A549 treated with Hydrocortisone at 1 μM for 4 hours (cell line): ENCODE measurements at places on chromosomes 2 and 18. TPM values are rescaled to one million over a fixed set of nuclear protein-coding genes. Genes with fewer than 3 reads are reported as not detected.

The SERPINB10 gene
- total RNA-seq: not detected in 5 replicates

The RBM43 gene
- total RNA-seq: 2.8 to 4.0 TPM (median 3.3 TPM) in 5 replicates

The CELF4 gene
- 0.03 TPM in 1 of 5 replicates, not detected in the others for total RNA-seq

The ALPP gene
- total RNA-seq: 9.3 to 13.2 TPM (median 12.1 TPM) in 5 replicates

The ACTG2 gene
- total RNA-seq: 0.20 to 0.39 TPM (median 0.25 TPM) in 5 replicates

The KCNG3 gene
- 0.46 to 0.73 TPM (median 0.62 TPM) in 5 replicates for total RNA-seq

The GALNT3 gene
- 0.06 TPM in 1 of 5 replicates, not detected in the others for total RNA-seq

The ANKRD30B gene
- total RNA-seq: not detected in 5 replicates

The DNAJC5G gene
- total RNA-seq: not detected in 5 replicates

The CDKL4 gene
- not detected in 5 replicates for total RNA-seq

The POMC gene
- total RNA-seq: not detected in 5 replicates

The RABL2A gene
- 7.7 to 10.2 TPM (median 8.6 TPM) in 5 replicates for total RNA-seq

The KCNS3 gene
- total RNA-seq: 1.0 to 1.7 TPM (median 1.2 TPM) in 5 replicates

The ALS2 gene
- 9.0 to 15.0 TPM (median 10.7 TPM) in 5 replicates for total RNA-seq

The SERPINB11 gene
- total RNA-seq: 0.07 TPM in 1 of 5 replicates, not detected in the others

The CYRIA gene
- total RNA-seq: 0.27 to 0.44 TPM (median 0.30 TPM) in 5 replicates

The C1QL2 gene
- 0.37 to 0.61 TPM (median 0.48 TPM) in 5 replicates for total RNA-seq

The SPRED2 gene
- 33.3 to 36.9 TPM (median 34.0 TPM) in 5 replicates for total RNA-seq

The BARD1 gene
- total RNA-seq: 3.6 to 9.8 TPM (median 5.6 TPM) in 5 replicates

The STON1 gene
- total RNA-seq: 0.32 to 0.52 TPM (median 0.40 TPM) in 5 replicates

The UGT1A3 gene
- total RNA-seq: 0.06 to 0.20 TPM (median 0.14 TPM) in 4 of 5 replicates, not detected in the other

The KCNK3 gene
- 0.37 to 0.95 TPM (median 0.84 TPM) in 5 replicates for total RNA-seq

The LIPG gene
- 0.09 to 0.34 TPM (median 0.18 TPM) in 5 replicates for total RNA-seq

The RIT2 gene
- total RNA-seq: not detected in 5 replicates

The M1AP gene
- total RNA-seq: 0.03 TPM in 1 of 5 replicates, not detected in the others

The SIX3 gene
- 1.9 to 2.9 TPM (median 2.8 TPM) in 5 replicates for total RNA-seq

The TMEM17 gene
- total RNA-seq: 3.6 to 5.2 TPM (median 4.8 TPM) in 5 replicates

The NGEF gene
- 12.2 to 18.6 TPM (median 15.8 TPM) in 5 replicates for total RNA-seq

The ZNF804A gene
- not detected in 5 replicates for total RNA-seq

The METTL4 gene
- 4.9 to 7.2 TPM (median 5.2 TPM) in 5 replicates for total RNA-seq

The FRZB gene
- 0.03 to 0.10 TPM (median 0.08 TPM) in 5 replicates for total RNA-seq

The SLC4A3 gene
- 2.5 to 3.3 TPM (median 3.1 TPM) in 5 replicates for total RNA-seq

The STK39 gene
- 14.0 to 19.8 TPM (median 17.3 TPM) in 5 replicates for total RNA-seq

The PLCL1 gene
- total RNA-seq: 0.01 TPM in 1 of 5 replicates, not detected in the others

The DPP4 gene
- 0.61 to 1.2 TPM (median 0.76 TPM) in 5 replicates for total RNA-seq

The GORASP2 gene
- 81.9 to 119 TPM (median 88.7 TPM) in 5 replicates for total RNA-seq

The COBLL1 gene
- total RNA-seq: 3.7 to 6.6 TPM (median 4.5 TPM) in 5 replicates

The CDC42EP3 gene
- 86.3 to 105 TPM (median 96.3 TPM) in 5 replicates for total RNA-seq

The RNU2-63P gene
- not detected in 5 replicates for total RNA-seq

The ING5 gene
- total RNA-seq: 20.1 to 25.9 TPM (median 21.4 TPM) in 5 replicates

The LDLRAD4 gene
- total RNA-seq: 1.4 to 2.5 TPM (median 1.7 TPM) in 5 replicates

The IL1RL1 gene
- 0.64 to 1.4 TPM (median 1.0 TPM) in 5 replicates for total RNA-seq

The BMP10 gene
- not detected in 5 replicates for total RNA-seq

The TLX2 gene
- total RNA-seq: 0.08 to 0.35 TPM (median 0.27 TPM) in 5 replicates

The BCL11A gene
- total RNA-seq: 0.03 to 0.25 TPM (median 0.13 TPM) in 5 replicates

The HOXD9 gene
- 0.58 to 1.7 TPM (median 1.1 TPM) in 5 replicates for total RNA-seq
